ENCODE measurements at places on chromosomes 1 and 21.

DNA sequence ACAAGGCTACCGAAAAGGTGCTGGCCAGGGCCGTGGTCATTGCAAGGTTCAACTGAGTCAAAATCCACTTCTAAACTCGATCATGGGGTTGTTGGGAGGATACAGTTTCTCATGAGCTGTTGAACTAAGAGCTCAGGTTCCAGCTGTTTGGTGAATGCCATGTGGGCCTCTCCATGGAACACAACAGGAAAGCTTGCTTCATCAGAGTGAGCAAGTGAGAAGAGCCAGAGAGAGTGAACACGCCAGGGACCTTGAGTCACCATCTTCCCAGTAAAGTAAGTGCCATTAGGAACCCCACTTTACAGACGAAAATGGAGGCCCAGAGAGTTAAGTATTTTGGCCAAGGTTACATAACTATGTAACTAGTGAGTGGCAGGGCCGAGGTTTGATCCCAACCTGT, 475.1 kb upstream of the VAMP3 start:
- DNase-seq: no peak

- DNase-seq: no peak
Measured at GRCh38 chr1:212238552-212238951, 46.7 kb upstream of the PPP2R5A start.

GRCh38 chr1:232880354-232880753, 70.1 kb upstream of the NTPCR start:
- peak; percentile 17 for DNase-seq

GRCh38 chr21:31688603-31689368, 29.3 kb downstream of the SOD1 start:
- no peak for DNase-seq

GRCh38 chr21:39562791-39563770, 49.7 kb upstream of the B3GALT5 start:
- DNase-seq: no peak

DNA sequence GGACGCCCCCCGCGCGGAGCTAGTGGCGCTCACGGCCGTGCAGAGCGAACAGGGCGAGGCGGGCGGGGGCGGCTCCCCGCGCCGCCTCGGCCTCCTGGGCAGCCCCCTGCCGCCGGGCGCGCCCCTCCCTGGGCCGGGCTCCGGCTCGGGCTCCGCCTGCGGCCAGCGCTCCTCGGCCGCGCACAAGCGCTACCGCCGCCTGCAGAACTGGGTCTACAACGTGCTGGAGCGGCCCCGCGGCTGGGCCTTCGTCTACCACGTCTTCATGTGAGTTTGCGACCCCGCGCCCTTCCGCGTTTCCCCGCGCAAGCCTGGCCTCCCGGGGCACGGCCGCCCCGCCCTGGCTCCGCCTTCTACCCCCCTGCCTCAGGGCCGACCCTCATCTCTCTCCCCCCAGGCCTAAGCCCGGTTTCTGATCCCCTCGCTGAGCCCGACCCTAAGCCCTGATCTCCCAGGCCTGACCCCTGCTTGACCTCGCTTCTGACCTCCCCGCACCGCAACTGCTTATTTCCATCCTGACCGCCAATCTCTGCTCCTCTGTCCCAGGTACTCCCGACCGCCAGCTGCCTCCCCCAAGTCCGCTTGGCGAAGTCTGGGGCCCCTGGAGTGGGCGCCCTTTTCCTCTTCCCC, 669 bp downstream of the KCNQ4 start:
- DNase-seq: no peak

- peak; percentile 57 for DNase-seq
Measured at GRCh38 chr1:1116701-1117468, 996 bp upstream of the C1orf159 start.

DNA sequence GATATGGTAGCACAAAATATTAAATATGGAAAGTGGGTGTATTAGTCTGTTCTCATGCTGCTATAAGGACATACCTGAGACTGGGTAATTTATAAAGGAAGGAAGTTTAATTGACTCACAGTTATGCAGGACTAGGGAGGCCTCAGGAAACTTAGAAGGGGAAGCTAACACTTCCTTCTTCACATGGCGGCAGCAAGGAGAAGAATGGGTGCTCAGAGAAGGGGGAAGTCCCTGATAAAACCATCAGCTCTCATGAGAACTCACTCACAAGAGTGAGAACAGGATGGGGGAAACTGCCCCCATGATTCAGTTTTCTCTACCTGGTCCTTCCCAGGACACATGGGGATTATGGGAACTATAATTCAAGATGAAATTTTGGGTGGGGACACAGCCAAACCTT, 15.8 kb upstream of the BACE2 start:
- DNase-seq: no peak

GRCh38 chr1:113981962-113982931, 3.0 kb downstream of the OLFML3 start:
- no peak for DNase-seq

DNA sequence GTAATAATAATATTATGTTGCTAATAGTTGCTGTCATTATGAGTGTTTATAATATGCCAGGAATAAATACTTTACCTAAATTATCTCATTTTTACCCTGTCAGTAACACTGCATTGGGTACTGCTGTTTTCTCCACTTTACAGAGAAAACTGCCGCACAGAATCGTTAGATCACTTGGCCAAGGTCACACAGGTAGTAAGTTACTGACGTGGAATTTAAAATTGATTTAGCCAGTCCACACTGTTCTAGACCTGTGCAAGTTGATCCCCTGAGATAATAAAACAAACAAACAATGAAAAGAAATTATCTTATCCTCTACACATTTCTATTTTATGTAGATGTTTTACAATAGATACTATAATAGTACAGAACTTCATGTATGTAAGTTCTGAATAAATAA, 174.1 kb downstream of the ROR1 start:
- no peak for DNase-seq

DNA sequence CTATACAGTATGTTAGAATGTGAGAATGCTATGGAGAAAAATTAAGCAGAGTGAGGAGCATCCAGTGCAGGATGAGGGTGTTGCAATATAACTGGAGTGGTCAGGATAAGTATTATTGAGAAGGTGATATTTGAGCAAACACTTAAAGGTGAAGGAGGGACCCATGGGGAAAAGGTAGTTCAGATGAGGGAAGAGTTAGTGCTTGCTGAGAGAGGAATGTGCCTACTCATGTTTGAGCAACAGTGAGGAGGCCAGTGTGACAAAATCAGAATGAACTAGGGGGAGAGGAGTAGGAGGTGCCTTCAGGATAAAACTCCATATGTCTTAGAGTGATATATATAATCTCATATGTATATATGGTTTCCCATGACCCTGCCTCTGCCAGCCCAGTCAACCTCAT, 6.2 kb upstream of the TRIM45 start:
- DNase-seq: no peak

- DNase-seq: no peak
Measured at GRCh38 chr1:4851385-4852065, 197.1 kb downstream of the AJAP1 start.

DNA sequence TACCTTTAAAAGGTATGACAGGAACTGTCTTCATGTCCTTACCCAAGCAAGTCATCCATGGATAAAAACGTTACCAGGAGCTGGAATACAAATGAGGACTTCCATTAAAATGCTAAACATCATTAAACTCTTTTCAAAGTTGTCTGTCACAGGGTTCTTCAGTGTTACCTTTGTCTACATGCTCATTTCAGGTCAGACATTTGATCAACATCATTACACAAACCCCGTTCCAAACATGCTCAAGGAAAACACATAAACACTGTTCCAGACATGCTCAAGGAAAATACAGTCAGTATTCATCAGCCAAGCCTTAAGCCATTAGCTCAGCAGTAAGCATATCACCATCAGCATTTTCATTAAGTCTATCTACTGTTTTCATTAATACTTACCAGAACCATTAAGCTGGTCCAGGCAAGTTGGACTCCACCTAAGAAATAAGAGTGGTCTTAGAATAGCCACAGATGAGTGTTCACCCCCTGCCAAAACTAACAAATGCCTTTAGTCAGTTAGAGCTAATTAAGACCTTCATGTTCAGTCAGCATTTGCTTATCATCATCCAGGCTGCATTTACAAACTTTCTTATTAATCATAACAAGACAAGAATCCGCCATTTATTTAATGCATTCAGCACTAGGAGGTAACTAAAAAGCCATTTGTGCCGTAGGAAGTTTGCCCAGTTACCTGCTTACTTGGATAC, 2.2 kb downstream of the GAS5 start:
- no peak for DNase-seq

- no peak for DNase-seq
Measured at GRCh38 chr1:113021430-113022085, 51.4 kb upstream of the LRIG2 start.

DNA sequence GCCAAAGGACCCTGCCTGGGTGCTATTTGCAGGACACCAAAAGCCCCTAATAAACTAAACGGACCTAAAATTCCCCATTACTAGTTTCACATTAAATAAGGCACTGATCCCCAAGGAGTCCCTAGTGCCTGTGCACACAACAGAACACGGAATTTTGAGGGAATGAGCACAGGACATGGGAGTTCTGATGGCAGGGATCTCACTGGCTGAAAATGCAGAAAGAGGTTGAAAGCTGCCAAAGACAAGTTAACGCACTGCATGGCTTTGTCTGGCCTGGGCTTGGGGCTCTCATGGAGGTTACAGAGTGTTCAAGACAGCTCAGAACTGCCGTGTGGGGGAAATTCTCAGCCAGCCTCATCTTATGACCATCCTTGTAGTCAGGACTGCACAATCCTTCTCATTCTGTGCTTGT, 15.6 kb upstream of the ATP1B1 start:
- no peak for DNase-seq

- no peak for DNase-seq
Measured at GRCh38 chr1:96400089-96400488, 321.5 kb upstream of the PTBP2 start.

DNA sequence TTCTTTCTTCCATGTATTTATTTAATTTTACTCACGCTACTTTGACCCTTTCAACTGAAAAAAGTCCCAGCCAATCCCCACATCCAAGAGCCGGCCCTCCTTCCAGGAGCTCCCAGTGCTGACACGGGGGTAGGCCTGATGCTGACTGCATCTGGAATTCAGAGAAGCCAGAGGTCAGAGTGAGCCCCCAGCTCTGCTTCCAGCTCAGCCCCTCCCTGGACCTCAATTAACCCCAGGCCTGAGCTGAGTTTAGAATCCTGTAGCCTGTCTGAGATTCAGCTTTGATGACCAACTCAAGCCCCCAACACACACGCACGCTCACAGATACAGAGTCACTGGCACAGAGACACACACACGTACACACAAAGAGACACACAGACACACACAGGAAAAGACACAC, 247.9 kb downstream of the NPHP4 start:
- DNase-seq: no peak

DNA sequence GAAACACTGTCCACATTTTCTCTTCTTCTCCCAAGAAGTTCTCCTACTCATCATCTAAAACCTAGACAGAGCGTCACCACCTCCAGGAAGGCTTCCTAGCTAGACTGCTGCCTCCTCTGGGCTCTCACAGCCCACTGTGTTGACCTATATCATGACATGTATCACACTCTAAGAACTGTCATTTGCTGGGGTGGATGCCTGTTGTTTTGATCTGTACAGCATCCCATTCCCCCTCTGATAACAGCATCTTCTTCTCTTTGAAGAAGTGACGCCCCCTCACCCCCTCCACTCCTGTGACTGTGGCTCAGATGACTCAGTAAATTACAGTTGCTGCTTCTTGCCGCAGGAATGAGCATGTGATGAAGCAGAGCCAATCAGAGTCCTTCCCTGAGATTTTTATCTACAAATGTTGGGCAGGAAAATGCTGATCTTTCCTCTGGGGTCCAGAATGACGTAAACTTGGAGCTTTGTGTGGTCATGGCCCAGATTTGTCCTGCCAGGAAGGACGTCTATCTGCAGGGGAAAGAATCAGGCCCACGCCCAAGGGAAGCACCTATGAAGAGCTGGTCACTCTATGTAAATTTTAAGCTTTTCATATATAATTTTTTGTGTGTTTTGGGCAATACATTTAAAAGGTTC, 28.0 kb upstream of the FOXO6 start:
- DNase-seq: peak; percentile 15

DNA sequence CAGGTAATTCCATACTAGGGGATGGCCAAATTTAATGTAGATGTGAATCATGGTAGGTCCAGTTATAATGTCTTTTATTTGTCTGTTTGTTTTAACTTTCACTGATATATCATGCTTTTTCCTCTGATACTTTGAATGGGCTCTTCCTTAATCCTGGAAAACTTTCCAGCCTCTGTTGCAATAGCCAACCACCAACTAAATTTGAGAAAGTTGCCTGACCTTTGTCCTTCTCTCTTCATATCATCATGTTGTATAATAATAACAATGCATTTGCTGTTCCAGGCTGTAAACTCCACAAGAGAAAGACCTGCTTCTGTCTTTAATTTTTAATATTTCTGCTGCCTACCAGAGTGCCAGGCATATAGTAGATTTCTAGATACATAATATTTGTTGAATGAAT, 146.1 kb downstream of the HMCN1 start:
- DNase-seq: no peak

GRCh38 chr1:212127221-212127620, 91.7 kb downstream of the DTL start:
- DNase-seq: no peak

GRCh38 chr1:117180147-117180967, 30.4 kb downstream of the VTCN1 start:
- DNase-seq: no peak

GRCh38 chr1:155086128-155086741, 7.6 kb downstream of the EFNA3 start:
- DNase-seq: peak; percentile 85

DNA sequence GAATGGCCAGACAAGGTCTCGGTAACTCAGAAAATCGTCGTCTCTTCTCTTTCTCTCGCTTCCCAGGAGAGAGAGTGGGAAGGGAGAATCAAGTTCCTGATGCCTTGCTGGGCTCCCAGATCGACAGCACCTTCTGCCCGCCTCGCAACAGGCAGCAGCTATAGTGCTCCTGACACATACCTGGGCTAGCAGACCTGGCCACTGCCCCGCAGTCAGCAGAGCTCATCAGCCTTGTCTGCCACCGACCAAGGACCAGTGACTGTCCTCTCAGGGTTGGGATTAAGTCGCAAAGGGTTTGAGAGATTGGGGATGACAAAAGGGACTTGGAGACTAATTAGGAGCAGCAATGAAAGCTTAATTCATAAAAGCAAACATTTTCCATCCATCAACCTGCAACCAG, 4.1 kb downstream of the RUNX3 start:
- no peak for DNase-seq

DNA sequence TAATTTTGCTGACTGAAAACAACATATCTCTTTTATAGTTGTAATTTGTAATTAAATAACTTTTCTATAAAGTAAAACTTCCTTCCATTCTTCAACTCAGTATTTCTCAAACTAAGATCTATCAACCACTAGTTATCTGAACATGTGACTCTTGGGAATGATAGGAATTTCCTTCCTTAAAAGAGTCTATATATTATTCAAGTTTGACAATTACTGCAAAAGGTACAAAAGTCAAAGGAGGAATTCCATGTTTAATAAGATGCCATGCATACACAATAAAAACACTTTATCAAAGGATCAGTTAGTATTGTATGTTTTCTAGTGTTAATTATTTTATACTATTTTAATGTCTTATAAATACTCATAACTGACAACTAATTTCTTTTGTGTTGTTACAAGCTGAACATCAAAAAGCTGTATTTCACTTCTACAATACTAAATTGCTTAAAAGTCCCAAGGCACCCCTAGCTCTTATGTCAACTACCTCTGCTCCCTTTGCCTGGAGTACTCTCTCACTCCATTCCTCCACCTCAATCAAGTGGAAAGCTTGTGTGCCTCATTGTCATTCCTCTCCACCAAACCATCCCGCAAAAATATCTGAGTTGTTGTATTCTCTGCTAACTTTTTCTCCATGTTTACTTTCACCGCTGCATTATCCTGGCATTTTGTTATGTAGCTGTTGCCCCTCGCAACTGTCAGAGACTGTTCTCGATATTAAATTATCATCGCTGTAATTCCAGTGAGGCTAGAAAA, 67.9 kb downstream of the SLC44A5 start:
- no peak for DNase-seq

GRCh38 chr1:236065509-236066005, 667 bp upstream of the NID1 start:
- no peak for DNase-seq
